CD4-positive, alpha-beta T cell treated with Interleukin-21 for 1 hour (primary cell): ENCODE measurements at places on chromosomes 1 and 21.

GRCh38 chr1:61221642-61222041, 139.3 kb downstream of the NFIA start:
- DNase-seq = no peak

DNA sequence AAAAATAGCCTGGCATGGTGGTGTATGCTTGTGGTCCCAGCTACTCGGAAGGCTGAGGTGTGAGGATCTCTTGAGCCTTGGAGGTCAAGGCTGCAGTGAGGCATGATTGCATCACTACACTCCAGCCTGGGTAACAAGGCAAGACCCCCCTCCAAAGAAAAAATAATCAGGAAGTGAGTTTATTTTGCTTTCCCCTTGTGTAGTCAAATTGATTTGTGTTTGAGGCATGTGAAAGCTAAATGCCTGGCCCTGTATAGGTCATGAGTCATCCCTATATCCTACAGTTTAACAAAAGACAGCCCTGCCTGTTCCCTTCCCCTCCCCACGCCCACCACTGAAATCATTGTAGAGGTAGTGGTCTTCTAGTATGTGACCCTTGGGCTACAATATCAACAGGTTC, 241.4 kb upstream of the JUN start:
- no peak for DNase-seq

- no peak for DNase-seq
Observed at GRCh38 chr1:183908079-183908478, 103.2 kb downstream of the RGL1 start.

DNA sequence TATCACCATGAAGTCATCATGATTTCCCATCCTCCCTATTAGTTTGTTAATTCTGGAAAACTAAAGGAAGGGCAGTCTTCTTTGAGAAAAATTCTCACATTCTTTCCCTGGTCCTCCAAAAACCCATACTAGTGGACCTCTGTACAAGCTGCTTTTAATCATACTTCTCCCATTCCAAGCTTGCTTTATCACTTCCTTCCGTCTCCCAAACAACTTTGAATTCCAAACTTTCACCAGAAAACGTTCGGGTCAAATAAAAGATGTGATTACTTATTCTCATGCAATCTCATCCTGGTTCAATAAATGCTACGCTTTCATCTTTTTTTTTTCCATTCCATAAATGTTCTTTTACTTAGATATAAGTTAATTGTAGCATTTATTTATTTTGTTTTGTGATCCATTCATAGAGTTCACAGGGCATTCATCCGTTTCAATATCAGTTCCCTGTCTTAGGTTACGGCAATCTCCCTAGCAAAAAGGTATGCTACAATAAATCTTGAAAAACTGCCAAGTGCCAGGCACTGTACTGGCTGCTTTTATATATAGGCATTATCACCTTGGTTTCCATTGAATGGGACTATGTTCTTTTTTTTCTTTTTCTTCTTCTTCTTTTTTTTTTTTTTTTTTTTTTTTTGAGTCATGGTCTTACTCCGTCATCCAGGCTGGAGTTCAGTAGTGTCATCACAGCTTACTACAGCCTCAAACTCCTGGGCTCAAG, 100.2 kb upstream of the GREM2 start:
- no peak for DNase-seq

GRCh38 chr1:178490136-178490535, 6.6 kb downstream of the CLEC20A start:
- DNase-seq = no peak

GRCh38 chr1:241612533-241613477, 27.4 kb downstream of the CHML start:
- DNase-seq = no peak

- no peak for DNase-seq
Observed at GRCh38 chr1:17273096-17273495, 24.2 kb downstream of the PADI3 start.

DNA sequence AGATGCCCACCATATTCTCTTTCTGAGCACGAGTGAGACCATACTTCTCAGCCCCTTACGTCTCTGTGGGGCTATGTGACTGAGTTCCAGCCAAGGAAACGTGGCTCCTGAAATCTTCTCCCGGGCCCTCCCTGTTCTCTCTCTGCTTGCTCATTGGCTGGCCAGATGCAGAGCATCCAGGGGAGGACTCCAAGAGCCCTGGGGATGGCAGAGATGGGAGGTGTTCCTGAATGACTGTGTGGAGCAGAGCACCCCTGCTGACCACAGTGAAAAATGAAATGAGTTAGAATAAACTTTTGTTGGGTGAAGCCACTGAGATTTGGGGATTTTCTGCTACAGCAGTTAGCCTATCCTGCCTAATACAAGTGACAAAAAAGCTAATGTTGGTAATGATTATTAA, 23.8 kb downstream of the KIAA0040 start:
- no peak for DNase-seq
